ENCODE measurements at places on chromosomes 16 and 17.

GRCh38 chr17:17725752-17726457, 44.6 kb downstream of the RAI1 start:
- no peak for DNase-seq

DNA sequence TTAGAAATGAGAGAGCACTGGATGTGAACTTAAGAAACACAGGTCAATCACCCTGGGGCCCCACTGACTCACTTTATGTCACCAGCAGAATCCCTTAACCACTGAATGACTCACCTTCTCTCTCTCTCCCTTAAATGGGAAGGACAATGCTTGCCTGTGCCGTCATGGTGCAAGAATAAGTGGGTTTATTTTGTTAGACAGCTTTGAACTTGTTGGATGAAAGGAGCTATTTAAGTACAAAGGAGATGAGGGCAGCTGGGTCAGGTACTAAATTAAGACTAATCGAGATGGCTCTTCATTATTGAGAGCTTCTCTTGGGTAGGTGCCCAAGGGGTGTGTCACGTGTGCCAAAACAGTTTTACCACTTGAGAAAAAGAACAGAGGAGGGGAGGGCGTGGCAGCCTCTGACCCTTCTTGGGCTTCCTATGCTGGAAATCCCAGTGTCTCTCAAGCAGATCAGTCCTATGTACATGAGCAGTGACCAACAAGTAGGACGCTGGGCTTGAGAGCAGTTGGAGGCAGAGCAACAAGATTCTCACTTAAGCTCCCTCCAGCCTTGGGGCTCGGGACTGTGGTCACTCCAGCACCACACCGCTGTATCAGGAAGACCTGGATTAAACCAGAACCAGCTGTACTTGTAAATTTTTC, 6.7 kb upstream of the KRT31 start:
- DNase-seq: no peak

GRCh38 chr17:27802962-27803680, 2.8 kb upstream of the NOS2 start:
- DNase-seq: no peak

DNA sequence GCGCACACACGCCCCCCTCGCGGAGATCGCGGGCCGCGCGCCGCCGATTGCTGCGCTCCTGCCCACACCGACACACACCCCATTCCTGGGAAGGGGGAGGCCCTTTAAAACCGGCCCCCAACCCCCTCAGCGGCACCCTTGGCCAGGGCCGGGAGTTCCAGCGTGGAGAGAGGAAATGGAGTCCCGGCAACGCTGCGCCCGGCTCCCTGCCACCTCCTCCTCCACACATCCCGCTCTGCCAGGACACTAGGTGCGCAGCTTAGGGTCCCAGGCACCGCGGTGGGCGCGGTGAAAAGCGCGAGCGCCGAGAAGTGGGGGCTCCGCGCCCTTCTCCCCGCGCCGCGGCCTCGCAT, 397 bp downstream of the CDC42EP4 start:
- DNase-seq: no peak

GRCh38 chr16:4393240-4393600, 21.6 kb downstream of the VASN start:
- DNase-seq: no peak

DNA sequence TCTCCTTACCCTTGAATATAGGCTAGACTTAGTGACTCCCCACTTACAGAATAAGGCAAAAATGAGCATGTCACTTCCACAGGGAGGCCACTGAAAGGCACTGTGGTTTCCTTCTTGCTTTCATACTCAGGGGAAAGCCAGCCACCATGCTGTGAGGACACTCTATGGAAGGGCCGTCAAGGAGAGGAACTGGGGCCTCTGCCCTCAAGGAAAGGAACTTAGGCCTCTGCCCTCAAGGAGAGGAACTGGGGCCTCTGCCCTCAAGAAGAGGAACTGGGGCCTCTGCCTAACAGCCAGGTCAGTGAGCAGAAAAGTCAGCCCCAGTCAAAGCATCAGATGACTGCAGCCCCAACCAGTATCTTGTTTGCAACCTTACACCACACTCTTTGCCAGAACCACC, 30.1 kb downstream of the VPS35 start:
- DNase-seq: no peak

Data from omental fat pad (tissue), 4 donors.